ENCODE measurements at places on chromosomes 6 and 20.

DNA sequence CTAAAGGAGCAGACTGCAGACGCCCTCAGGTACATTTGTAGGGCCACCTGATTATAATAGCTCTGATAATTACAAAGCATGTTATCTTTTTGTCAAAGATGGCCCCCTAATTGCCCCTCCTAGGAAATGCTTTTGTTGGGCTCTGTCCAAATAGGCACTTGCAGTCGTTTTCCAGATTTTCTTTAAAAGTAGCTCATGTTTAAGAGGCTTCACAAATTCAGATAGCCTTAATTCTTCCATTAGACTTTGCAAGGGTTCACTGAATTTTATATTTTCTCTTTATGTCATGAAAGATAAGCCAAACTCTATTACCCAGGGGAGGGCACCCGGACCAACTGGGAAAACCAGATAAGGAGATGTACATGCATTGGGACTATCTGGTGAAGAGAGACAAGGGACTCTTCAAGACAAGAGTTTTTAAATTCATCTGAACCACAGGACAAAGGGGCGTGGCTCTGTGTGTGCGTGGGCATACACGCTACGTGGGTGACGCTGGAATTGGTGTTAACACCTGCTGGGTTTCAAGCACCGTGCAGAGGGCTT, 95.6 kb downstream of the TOX2 start:
- no peak for DNase-seq

GRCh38 chr20:61786230-61786629, 279.5 kb downstream of the TAF4 start:
- DNase-seq, result no peak

- no peak for DNase-seq
Observed at GRCh38 chr6:85405175-85405852, 44.6 kb upstream of the NT5E start.

- no peak for DNase-seq
Observed at GRCh38 chr20:46455729-46456128, 49.3 kb upstream of the ELMO2 start.

DNA sequence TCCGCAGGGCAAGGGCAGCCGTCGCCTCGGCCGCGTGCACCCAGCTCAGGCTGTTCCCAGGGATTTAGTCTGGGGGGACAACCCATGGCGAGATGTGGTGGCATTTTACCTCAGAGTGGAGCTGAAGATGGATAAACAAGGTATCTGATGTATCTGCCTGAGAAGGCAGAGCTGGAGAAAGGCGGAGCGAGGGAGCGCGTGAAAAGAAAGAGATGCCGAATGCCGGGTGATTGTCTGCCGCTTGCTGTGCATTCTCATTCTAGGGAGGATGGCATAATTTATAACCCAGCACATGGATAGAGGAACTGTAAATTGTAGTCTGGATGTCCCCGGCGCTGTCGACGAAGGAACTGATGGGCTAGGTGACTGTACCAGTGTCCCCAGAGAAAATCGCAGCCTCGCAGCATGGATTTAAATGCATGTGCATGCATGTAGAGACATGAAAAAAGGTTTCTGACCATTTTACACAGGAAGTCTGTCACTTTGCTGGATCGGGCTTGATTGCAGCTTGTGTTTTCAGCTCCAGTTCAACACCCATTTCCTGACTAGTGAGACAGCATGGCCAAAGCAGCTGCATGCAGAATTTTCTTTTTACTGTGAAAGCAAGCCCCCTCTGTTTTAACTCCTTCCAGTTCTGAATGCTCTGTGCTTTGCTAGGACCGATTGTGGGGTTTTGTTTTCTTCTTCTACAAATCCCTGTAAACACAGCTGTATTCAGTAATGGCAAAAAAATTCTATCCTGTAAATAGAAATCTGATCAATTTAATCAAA, 149.7 kb downstream of the PRL start:
- peak; percentile 20 for DNase-seq

GRCh38 chr20:14717134-14717999, 380.0 kb upstream of the FLRT3 start:
- no peak for DNase-seq
